Right hindlimb (tissue), 1 donor: ENCODE measurements at places on chromosomes 11 and 22.

GRCh38 chr22:26565181-26565580 lies 24.8 kb downstream of the TPST2 start:
- no peak for DNase-seq

- DNase-seq, result no peak
Observed at GRCh38 chr11:120120805-120121335, 17.0 kb downstream of the TRIM29 start.

DNA sequence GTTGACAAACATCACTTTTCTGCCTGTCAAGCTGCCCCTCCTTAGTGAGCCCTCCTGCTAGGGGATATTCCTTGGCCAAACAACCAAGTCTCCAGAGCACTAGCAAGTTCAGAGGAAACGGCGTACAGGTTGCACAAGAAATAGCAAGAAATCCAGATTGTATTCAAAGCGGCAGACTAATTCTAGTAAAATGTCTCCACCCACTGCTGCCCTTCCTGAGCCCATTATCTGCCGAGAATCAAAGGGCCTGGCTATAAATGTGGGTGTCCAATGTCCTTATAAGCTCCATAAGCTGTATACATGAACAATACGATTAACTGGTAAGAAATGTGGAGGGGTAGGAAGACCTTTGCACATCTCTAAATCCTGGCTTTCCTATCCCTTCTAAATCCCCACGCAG lies 44.0 kb upstream of the AKIP1 start:
- no peak for DNase-seq

- no peak for DNase-seq
Observed at GRCh38 chr11:78234006-78234405, 45.3 kb downstream of the USP35 start.

DNA sequence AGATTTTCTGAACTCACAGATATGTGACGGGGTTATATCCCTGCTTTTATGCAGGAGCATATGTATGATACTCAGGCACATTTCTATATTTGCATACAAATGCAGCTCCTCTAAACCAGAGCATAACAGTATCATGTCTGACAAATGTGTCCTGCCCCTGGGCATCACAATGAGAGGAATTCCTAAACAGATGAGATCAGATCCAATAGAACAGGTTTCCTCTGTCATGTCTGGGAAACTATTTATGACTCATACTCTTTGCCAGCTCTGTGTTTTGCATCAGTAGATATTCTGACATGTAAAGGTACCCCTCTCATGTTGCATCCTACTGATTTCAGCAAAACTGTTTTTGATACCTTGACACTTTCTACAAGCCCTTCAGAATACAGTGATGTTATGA lies 29.4 kb downstream of the SYT9 start:
- no peak for DNase-seq

DNA sequence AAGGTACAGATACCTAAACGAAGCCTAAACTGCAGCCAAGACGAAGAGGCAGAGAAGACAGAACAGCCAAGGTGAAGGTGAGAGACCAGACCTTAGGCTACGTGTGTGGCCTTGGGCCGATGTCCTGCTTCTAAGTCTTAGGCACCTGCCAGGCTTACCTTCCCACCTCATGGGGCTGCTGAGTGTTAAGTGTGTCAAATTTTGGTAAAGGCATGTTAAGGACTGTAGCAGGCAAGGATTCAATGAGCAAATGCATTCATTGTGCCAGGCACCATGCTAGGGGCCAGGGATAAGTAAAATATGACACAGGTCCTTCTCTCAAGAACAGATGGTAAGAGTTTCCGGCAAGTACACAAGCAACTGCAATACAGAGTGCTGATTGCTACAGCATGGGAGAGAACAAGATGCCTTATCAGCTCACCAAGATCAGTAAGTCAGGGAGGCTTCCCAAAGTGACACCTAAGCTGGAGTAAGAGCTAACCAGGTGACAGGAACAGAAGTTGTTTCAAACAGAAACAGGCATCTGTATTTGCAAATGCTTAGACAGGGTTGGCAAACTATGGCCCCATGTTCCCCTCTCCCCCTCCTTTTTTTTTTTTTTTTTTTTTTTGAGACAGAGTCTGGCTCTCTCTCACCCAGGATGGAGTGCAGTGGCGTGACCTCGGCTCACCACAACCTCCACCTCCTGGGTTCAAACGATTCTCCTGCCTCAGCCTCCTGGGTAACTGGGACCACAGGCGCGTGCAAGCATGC lies 46.7 kb downstream of the CLTCL1 start:
- no peak for DNase-seq

DNA sequence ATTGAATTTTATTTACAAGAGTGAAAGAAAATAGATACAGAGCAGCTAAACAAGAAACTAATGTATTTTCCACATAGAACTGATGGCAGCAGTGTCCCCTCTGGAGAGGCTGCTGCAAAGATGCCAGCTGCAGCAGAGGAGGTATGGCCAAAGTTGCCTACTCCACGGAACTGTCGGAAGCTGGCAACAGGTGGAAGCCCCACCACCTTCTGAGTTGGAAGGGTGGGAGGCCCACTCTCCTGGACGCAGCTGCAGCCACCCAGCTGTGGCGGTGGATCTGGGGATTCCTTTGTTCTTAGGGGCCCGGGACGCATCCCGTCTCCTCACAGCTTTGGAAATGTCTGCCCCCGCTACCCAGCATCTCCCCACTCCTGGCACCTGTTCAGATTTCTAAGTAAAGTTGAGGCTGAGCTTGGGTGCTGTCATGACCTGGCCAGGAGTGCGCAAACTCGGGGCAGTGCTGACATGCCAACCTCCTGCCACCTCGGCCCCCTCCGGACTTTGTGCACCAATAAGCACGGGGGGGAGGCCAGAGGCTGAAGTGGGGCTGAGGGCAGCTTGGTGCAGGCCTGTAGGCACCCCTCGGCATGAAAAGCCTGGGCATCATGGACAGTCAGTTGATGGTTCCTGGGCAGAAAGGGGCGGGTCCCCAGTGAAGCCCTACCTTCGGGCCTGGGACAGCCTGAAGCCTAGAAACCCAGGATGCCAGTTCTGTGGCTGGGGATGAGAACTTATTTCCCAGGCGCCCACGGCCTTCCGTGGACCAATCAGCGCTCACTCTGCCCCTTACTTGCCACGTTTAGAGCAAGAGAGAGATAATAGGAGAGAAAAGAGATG lies 1071.4 kb downstream of the JRKL start:
- DNase-seq, result no peak

- DNase-seq, result no peak
Observed at GRCh38 chr22:42346722-42347121, 76.3 kb upstream of the TCF20 start.

- DNase-seq, result no peak
Observed at GRCh38 chr11:70036971-70037882, 40.9 kb upstream of the ANO1 start.

GRCh38 chr11:95076981-95077380 lies 10.3 kb downstream of the SRSF8 start:
- no peak for DNase-seq

- DNase-seq, result no peak
Observed at GRCh38 chr11:12122083-12122482, 11.7 kb downstream of the MICAL2 start.
